Stimulated activated CD8-positive, alpha-beta memory T cell treated with anti-CD3 and anti-CD28 coated beads, Interleukin-7, amount 100 ng/mL, for 1 hour (primary cell): ENCODE measurements at places on chromosomes 5 and 9.
A peak's percentile ranks its signal among the peaks of the same experiment; 100 is the strongest.

GRCh38 chr5:168064933-168065622 lies 226.4 kb upstream of the WWC1 start:
- no peak for DNase-seq

- no peak for DNase-seq
These were observed 416.5 kb upstream of the CCNH start for GRCh38 chr5:87829217-87829551.

- DNase-seq, result no peak
These were observed 312.3 kb downstream of the MED10 start for GRCh38 chr5:6066016-6066415.

DNA sequence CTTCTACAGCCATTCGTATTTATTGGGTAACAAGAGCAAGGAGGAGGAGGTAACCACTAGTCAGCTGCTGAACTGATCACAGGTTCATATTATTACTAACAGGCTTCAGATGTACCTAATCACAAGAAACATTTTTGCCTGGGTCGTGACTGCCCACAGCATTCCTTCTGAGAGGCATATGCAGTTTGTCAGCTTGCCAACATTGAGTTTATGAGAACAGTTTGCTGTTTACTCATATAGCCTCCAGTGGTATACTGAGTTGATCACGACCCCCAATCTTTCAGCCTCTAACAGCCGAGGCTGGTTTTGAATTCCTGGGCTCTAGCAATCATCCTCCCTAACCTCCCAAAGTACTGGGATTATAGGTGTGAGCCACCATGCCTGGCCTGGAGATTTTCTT lies 693.6 kb downstream of the TLE1 start:
- DNase-seq, result no peak

DNA sequence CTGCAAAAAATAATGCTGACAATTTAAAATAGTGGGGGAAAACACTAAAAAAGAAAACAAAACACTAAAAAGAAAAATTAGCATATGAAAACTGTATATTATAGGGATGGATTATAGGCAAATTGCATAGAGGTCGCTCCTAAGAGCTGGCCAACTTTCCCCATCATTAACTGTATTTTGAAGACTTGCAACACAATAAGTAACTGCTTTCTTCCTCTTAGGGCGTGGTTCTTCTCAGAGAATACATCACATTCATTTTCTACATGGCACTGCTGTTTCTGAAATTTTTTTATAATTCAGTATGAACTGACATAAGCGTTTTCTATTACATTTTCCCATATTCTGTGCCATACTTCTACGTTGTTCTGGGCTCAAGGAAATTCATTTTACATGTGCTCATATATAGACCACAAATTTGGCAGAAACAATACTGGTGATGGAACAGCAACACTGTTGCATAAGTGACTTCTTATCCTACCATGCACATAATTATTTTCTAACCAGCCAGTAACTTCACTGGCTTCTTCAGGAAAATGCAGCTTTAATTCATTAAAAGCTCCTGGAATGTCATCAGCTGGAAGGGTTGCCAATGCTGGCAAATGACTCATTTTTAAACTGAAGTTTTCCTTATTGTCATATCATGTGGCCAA lies 171.2 kb upstream of the DMAC1 start:
- DNase-seq, result no peak

GRCh38 chr5:1385395-1386273 lies 40.7 kb upstream of the CLPTM1L start:
- DNase-seq, result peak; percentile 71

- no peak for DNase-seq
These were observed 35.5 kb upstream of the GRHPR start for GRCh38 chr9:37386988-37387387.

DNA sequence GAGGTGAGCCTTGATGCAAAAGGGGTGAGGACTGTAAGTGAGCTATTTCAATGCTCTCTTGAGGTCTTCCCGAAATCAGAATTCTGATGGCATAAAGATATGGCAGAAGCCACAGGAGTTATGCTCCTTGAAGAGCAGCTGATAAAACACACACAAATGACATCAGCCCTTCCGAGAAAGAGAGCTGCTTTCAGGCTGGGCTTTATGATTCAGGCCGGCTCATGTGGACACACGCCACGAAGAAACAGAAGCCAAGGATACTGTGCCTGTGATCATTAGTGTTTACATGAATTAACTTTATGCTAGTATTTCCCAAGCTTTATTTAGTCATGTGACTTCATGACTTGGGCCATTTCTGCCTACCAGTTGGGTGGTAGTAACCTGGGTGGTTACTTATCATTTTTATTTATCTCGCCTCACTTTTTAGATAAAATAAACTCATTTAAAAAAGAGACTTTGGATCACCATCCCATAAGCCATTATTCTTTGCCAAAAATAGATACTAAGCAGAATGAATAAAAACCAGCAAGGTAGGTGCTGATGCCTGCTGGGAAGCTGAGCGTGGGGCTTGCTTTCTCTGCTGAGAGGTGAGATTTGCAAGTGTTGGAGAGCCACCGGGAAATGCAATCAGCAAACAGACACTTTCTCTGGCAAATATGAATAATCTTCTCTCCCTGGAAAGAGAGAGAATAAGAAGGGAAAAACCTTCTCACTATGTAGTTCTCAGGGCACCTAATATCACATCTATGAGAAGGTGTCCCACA lies 73.0 kb upstream of the SLC25A51 start:
- no peak for DNase-seq

GRCh38 chr9:5799314-5799713 lies 33.6 kb downstream of the ERMP1 start:
- DNase-seq, result no peak

GRCh38 chr9:126985870-126986498 lies 71.4 kb downstream of the RALGPS1 start:
- peak; percentile 66 for DNase-seq

DNA sequence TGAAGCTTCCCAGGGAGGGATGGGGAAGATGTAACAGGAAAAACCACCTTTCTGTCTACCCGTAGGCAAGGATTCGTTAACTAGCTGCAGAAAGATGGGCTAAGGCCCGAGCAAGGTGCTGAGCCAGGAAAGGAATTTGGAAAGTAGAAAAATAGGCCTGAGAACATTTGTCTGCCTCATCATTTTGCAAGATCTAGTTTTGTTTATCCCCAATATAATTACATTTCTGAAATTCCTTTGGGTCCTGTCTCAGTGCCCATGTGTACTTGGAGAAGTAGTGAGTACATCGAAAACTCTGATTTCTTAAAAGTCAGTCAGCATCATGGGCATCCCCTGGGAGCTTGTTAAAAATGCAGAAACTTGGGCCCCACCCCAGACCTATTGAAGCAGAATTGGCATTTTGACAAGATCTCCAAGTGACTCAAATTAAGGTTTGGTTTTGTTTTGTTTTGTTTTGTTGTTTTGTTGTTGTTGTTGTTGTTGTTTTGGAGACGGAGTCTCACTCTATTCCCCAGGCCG lies 52.1 kb upstream of the CEMIP2 start:
- DNase-seq, result no peak

- no peak for DNase-seq
These were observed 154.3 kb downstream of the GABRG2 start for GRCh38 chr5:162221910-162222309.

DNA sequence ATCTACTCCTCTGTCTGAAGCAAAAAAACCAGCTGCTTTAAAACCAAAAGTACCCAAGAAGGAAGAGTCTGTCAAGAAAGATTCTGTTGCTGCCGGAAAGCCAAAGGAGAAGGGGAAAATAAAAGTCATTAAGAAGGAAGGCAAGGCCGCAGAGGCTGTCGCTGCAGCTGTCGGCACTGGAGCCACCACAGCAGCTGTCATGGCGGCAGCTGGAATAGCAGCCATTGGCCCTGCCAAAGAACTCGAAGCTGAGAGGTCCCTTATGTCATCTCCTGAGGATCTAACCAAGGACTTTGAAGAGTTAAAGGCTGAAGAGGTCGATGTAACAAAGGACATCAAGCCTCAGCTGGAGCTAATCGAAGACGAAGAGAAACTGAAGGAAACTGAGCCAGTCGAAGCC lies 88.3 kb downstream of the MAP1B start:
- no peak for DNase-seq

DNA sequence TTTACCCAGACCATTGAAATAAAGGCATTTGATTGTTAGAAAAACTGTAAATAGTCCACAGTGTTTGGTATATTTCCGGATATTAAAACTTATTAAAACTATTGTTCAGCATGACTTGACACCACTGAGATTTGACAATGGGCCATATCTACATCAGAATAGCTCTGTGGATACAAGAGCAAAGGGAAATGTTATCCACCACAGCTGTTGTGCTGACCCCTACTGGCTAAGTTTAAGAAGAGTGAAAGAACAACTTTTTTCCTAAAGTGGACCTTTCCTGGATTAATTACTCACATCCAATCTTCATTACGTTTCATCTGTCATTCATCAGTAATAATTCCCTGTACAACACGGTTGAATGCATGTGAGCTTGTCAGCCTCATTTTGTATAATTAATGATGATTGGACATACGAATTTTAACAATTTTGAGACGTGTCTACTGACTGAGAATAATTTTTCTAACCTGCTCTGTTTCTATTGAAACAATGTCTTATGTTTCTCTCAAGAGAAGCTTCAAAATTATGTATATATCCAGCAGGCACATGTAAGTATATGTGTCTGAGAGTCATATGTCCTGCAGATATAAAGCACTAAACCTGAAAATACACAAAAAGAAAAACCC lies 1952.6 kb downstream of the MAT2B start:
- DNase-seq, result no peak

DNA sequence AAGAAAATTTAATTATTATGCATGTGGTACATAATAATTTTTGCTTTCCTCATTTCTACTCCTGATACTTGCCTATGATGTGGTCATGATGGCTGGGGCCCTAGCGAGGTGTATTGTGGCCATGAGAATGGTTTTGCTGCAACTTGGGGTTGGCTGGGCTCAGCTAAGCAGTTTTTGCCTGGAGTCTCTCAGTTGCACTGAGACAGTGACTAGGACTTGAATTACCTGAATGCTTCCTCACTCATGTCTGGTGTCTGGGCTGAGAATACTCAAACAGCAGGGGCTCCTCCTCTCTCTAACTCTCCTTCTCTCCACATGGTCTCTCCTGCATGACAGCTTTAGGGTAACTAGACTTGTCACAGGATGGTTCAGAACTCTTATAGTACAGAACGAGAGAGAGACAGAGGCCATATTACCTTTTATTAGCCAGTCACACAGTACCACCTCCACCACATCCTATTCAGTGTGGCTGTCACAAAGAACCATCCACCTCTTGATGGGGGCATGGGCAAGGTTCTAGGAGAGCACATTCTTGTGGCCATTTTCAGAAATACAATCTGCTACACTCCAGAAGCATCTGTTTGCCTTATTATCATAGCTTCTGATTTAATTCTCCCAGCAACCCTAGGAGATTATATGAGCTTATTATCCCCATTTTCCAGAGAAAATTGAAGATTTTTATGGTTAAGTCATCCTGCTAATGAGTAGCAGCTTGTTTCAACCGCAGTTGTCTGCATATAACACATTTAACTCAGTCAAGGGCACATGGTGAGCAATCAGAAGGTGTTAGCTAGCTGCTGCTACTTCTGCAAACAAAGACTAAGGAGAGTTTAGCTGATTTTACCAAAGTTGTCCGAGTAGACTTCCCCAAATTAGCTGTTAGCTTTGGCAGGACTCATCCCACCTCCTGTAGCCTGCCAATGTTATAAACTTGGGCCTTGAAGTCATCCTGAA lies 245.1 kb downstream of the DOCK8 start:
- no peak for DNase-seq

DNA sequence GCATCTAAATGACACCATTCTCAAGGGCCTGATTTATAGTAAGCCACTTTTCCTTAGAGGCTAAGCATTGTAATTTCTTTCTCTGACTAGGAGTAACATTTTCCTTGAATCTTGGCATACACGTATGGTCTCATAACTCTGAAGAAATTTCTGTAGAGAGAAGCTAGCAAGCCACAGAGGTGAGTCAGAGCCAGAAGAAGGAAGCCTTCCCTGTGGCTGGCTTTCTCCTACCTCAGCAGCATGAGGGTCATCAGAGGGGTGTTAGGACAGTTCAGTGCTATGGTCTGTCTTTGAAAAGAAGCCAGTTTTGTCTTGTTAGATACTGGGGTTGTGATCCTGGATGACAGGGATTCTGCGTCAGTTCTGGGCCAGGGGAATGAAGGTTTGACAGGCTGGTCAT lies 3.2 kb downstream of the SNX30 start:
- no peak for DNase-seq

DNA sequence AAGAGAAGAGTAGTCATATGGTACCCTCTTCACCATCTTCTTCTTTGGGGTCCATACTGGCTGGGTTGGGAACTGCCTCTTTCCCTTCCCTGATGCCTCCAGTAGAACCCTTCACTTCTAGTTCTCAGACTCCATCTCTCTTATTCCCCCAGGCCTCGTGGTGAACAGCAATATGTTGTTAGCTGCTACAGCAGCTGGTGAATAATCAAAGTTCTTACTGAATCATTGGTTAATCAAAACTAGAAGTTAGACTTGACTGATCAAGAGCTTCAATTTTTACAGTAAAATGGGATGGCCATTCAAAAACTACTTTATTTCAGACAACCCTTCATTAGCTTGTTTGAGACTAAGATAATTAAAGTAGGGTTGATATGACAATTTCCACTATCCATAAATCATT lies 190.9 kb upstream of the GNA14 start:
- DNase-seq, result no peak

DNA sequence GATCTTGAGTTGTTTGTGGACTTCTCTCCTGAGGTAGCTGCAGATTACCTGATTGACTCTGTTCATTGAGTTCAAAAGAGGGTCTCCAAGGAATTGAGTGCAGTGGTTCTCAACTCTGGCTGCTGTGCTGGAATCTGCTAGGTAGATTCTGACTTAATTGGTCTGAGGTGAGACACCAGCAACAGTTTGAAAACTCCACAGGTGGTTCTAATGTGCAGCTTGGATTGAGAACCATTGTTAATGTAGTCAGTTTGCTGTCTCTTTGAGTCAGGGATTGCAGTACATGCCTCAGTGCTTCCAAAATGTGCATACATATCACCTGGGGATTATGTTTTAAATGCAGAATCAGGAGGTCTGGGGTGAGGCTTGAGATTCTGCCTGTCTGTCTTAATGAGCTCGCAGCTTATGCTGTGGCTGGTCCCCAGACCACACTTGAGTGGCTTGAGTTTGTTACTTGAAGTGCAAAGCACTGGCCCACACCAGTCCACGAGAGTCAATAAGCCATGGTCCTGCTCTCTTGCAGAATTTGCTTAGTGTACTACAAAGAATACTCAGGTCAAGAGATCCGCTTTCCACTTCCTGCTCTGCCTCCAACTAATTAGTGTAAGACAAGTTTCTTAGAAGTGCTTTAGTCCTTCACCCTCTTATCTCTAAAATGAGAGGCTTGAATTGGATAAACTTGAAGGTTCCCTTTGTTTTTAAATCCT lies 82.3 kb downstream of the ATG10 start:
- no peak for DNase-seq

GRCh38 chr5:32076699-32077695 lies 97.1 kb downstream of the GOLPH3 start:
- DNase-seq, result no peak

GRCh38 chr5:110965773-110966581 lies 105.5 kb upstream of the TSLP start:
- no peak for DNase-seq

- no peak for DNase-seq
These were observed 29.2 kb downstream of the STOM start for GRCh38 chr9:121340676-121341392.

GRCh38 chr9:124733964-124734740 lies 37.0 kb downstream of the NR6A1 start:
- DNase-seq, result no peak
